ENCODE measurements at places on chromosomes 12 and 14.
A peak's percentile ranks its signal among the peaks of the same experiment; 100 is the strongest.

DNA sequence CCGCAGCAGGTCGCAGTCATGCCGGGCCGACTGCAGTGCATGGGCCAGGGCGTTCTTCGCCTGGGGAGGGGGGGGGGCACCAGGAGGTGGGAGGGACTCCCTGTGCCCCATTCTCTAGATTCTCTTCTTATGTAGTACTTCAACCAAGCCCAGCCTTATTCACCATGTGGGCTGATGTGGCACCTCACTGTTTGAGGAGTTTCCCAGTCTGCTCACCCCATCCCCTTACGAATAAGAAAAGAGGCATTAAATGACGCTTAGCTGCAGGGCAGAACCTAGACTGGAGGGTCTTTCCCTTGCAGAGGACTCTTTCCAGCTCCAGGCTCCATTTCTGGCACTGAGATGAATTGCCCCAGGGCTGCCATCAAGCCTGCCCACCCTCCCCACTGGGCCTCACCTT, 12.2 kb downstream of the CMTM5 start:
- DNase-seq: no peak

- DNase-seq: no peak
Measured at GRCh38 chr14:24437020-24437735, 5.4 kb downstream of the SDR39U1 start.

- peak; percentile 79 for DNase-seq
Measured at GRCh38 chr14:49586673-49587460, 687 bp upstream of the RPS29 start.

- no peak for DNase-seq
Measured at GRCh38 chr14:61320806-61321384, 484 bp upstream of the PRKCH start.
